GM04504 (cell line): ENCODE measurements at places on chromosomes 2 and 18.

GRCh38 chr2:64656379-64656778 is 2.7 kb upstream of the SERTAD2 start:
- DNase-seq = no peak

- DNase-seq = no peak
Observed at GRCh38 chr2:74457549-74458131, 598 bp upstream of the WBP1 start.

- DNase-seq = no peak
Observed at GRCh38 chr2:152166633-152167032, 8.9 kb downstream of the STAM2 start.

DNA sequence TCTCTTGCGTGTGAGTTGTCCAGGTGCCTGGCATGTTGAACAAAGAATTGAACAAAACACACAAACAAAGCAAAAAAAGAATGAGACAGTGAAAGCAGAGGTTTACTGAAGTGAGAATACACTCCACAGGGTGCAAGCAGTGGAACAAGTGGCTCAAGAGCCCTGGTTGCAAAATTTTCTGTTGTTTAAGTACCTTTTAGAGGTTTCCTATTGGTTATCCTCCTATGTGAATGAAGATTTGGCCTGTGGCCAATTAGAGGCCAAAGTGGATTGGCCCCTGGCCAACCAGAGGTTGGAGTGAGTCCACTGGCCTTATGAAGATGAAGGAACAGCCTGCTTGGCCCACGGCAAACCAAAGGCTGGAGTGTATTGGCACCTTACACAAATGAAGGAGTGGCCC is 1188.5 kb upstream of the NRXN1 start:
- no peak for DNase-seq

GRCh38 chr2:152394326-152394725 is 59.4 kb downstream of the FMNL2 start:
- no peak for DNase-seq

DNA sequence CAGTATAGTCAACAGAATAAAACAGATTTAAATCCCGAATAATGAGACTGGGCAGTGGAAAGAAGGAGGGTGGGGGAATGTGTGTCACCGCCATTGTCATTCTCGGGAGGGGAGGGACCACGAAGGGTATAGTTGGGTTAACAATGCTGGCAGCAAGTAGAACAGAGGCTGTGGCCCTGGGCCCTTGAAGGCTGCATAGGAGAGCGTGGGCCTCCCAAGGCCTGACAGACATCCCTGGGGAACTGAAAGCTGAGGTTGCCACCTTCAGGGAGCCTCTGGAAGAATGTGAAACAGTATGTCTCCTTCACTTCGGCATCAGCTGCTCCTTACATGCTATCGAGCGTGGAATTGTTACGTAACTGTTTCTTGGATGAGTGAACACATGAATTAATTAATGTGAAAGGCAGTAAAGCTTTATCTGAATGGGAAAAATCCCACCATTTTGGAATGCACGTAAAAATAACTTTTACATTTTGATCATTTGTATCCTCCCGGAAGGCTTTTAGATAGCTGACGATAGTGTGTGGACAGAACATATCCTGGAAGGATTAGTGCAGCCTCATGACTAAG is 92.8 kb upstream of the TTC39C start:
- no peak for DNase-seq

DNA sequence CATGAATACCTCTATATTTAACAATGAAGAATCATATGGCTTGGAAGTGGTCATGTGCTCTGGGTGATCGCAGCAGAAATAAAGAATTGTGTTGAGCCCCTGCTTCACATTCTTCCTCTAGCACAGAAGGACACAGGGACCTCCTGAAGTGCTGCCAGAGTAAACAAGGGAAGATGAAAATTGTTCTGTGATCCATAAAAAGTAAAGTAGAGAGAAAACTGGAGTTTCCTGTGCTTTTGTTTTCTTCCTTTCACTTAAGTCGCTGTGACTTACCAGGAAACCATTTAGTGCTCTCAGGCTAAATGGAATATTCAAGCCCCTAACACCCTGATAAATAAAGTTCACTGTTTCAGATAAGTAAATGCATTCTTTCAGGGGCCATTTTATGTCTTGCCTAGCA is 1173.6 kb upstream of the CHAC2 start:
- no peak for DNase-seq

DNA sequence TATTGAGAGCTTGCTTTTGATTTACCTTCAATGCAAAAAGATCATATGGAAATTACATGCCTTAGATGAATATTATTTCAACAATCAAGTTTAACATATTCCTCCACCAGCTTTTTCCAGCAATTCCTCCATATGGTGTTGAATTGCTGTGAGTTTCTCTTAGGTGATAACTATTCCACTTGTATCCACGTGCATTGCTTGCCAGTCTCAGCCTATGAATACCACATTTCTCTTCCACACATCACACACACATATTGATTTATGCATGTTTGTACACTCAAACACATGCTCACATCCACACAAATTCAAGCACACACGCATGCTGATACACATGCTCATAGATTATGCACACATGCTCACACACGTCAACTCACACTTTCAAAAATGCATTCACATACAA is 770.0 kb upstream of the LINC00305 start:
- no peak for DNase-seq
